ENCODE measurements at places on chromosomes 2 and 18.
A peak's percentile ranks its signal among the peaks of the same experiment; 100 is the strongest.

DNA sequence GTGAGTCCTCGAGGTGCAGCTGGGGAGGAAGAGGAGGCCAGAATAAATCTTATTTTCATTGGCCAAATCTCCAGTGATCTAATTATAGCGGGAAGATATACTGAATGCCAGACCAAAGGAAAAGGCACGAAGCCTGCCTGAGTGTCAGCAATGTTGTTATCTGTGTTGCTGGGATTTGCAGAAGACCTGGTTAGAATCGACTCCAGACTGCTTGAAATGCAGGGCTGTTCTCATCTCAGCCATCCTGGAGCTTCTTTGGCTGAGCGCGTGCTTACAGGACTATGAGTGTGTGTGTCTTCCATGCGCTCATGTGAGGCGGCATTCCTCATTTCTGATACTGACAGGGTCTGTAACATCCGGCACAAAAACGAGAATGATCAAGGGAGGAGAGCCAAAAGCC, 81.2 kb downstream of the TSN start:
- no peak for DNase-seq

- DNase-seq: no peak
These were observed 35.5 kb upstream of the SP5 start for GRCh38 chr2:170679607-170680079.

DNA sequence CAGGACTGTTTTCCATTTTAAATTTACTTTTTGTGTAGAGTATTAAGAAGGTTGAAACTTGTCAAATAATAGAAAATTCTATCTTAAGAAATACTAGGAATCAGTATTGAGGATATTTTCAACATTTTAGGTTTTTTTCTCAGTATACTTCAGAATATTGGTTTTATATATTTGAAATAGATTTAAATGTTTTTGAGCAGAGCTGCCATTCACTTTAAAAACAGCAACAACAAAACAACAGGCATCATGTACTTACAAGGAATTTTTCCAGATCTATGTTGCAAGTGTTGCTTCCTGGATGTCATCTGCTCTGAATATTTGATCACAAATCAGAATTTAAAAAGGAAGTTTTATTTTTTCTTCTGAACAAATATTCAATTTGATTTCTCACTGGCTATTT, 84.4 kb downstream of the DCDC2C start:
- no peak for DNase-seq

- no peak for DNase-seq
These were observed 95.5 kb upstream of the AGAP1 start for GRCh38 chr2:235398321-235398720.

- DNase-seq: peak; percentile 43
These were observed 138.0 kb downstream of the CTIF start for GRCh38 chr18:48676756-48677368.

GRCh38 chr2:45044916-45045315, 35.7 kb upstream of the SIX2 start:
- DNase-seq: no peak

DNA sequence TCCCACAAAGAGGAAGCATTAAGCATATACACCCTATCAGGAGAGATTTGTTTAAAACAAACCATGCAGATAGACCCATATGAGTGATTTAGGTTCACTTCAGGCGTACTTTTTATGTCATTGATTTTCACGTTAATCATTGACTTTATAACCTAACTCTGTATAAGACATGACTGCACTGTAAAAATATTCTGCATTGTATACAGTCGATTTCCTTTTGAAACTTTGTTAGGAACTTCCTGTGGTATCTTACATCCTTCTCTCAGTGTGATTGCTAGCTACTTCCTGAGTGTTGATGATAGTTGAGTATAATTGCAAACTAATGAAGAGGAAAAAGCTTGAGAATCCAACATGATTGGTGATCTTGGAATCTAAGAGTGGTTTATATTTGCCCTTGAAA, 69.4 kb downstream of the XIRP2 start:
- no peak for DNase-seq

GRCh38 chr2:236935083-236935482, 150.6 kb upstream of the COPS8 start:
- DNase-seq: no peak

GRCh38 chr2:161090411-161090810, 69.8 kb upstream of the TANK start:
- no peak for DNase-seq

DNA sequence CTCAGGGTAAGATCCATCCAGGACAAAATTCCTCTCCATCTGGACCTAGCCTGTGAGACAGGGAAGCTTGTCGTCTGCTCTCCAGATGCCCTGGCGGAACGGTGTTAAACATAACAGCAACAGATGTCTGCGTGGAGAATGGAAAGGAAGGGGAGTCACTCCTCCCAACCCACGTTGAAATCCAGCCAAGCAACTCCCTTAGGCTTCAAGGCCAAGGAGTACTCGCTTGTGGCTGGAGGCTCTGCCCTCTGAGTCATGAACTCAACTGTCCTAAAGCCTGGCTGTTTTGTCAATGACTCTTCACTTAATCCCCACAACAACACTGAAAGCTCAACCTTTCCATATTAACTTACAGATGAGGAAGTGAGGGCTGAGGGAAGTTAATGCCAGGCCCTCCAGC, 42.2 kb downstream of the TPO start:
- DNase-seq: no peak

GRCh38 chr2:10119601-10120157, 2.9 kb upstream of the RRM2 start:
- DNase-seq: no peak
